ENCODE measurements at places on chromosomes 1 and 21.

DNA sequence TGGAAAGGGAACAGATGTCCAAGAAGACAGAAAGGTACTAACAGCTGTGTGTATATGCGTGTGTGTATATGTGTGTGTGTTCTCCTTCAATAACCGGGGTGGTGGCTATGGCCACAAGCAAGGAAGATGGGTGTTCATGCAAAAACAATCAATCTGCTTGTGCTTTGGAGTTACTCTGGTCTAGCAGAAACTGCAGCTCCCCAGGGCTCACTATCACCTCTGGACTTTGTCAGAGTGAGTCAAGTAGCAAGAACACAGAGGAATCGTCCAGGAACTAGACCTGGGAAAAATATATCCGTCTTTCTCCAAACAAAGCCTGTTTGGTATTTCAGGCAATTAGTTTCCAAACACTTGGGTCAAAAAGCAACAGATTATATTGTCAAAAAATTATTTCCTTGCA lies 68.6 kb downstream of the GNG12 start:
- no peak for DNase-seq

DNA sequence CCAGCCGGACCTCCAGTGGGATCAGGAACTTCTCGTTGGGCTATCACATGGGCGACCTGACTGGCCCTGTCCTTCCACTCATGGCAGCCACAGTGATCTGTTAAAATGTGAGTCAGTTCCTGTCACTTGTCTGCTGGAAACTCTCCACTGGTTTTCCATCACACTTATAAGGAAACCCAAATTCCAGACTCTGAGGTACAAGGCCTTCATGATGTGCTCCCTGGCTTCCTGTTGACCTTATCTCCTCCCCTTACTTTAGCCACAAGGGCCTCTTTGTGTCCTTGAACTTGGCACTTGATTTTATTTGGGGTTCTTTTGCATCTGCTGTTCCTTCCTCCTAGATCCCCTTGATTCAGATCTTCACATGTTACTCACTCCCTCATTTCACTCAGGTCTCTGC lies 96.8 kb downstream of the TENT5C start:
- DNase-seq = no peak

DNA sequence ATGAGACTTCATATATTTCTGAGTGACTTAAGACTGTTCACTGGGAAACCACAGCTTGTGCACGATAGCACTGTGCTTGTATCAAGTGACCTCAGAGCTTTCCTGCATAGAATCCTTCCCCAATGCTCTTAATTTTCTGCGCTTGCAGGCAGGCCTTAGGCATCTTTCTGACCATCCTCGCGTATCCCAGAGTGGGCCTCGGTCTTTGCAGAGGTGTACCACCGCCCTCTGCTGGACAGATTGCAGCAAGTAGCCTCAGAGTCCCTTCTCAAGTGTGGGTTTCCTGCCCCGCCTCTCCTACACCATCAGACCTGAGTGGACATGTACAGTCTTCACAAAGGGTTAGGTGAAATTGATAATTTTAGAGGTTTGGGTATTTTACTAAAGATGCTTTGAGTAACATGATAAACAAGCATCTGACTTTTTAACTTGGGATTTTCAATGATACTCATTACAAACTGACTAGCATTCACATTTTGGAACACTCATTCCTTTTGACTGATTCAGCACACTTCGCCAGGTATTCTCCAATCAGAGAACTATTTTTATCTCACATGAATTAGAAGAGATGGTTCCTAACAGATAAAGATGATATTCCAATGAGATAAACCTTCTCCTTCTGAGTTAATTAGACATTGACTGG lies 246.5 kb upstream of the USP25 start:
- DNase-seq = peak; percentile 62

GRCh38 chr1:178134061-178134460 lies 40.2 kb downstream of the RASAL2 start:
- DNase-seq = no peak

DNA sequence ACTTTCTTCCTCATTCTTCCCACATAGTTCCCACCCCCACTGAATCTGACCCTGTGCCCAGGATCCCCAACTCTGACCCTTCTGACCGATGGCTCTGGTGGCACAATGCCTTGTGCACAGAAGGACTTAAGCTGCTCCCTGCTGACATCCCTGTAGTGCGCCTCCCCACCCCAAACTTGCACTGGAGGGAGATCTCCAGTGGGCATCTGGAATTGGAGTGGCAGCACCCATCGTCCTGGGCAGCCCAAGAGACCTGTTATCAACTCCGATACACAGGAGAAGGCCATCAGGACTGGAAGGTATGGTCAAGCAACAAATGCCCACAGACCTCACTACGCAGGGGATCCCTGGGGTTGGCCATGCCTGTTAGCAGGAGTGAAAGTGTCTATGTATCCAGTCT lies 9.0 kb downstream of the MPL start:
- no peak for DNase-seq

GRCh38 chr1:37987679-37988078 lies 2.1 kb downstream of the SF3A3 start:
- DNase-seq = no peak

- DNase-seq = peak; percentile 25
Measured at GRCh38 chr1:3359351-3359750, 95.1 kb upstream of the ARHGEF16 start.

- DNase-seq = peak; percentile 67
Measured at GRCh38 chr1:41812051-41812450, 106.7 kb downstream of the HIVEP3 start.

- DNase-seq = no peak
Measured at GRCh38 chr1:210565306-210565705, 236.6 kb downstream of the HHAT start.

GRCh38 chr1:212402666-212403321 lies 11.9 kb downstream of the PACC1 start:
- DNase-seq = no peak

GRCh38 chr1:103194060-103194459 lies 85.7 kb upstream of the COL11A1 start:
- DNase-seq = no peak

- DNase-seq = no peak
Measured at GRCh38 chr1:69911301-69911801, 294.0 kb downstream of the LRRC40 start.

DNA sequence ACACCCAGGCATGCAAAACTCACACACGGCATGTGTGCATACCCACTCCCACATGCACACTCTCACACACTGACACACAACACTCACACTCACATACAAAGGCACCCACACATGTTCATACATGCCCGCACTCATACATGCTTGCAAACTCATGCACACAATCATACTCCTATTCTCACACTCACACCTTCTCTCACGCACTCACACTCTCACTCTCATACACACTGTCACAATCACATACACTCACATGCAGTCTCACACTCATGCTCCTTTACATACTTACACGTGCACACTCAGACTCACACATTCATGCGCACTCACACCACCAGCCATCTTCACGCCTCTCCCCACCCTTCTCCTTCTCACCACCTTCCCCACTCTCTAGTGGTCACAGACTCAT lies 3.1 kb downstream of the SLC5A9 start:
- no peak for DNase-seq

Data from NCI-H1436 (cell line).